ENCODE measurements at places on chromosomes 16 and 17.

DNA sequence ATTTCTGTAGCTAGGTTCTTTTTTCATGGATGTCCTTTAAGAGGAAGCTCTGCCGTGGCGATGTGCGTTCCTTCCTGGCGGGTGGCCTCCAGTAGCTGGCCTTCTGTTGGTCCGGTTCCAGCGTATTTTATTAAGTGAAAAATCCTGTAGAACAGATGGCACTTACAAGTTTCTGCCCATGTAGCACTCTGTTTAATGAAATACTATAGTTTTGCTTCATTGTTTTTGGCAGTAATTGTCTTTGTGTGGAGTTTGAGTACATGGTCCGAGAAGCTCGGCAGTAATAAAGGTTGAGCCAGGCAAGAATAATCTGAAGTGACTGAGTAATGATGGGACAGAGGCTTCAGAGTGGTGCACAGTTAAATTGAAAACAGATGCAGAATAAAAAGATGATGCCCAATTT, 20.4 kb downstream of the USP10 start:
- no peak for DNase-seq

GRCh38 chr17:50635982-50636803, 1.5 kb downstream of the ABCC3 start:
- no peak for DNase-seq

GRCh38 chr16:12377497-12377896, 401.0 kb downstream of the SNX29 start:
- DNase-seq, result no peak

- DNase-seq, result no peak
These were observed 387 bp upstream of the SLC38A8 start for GRCh38 chr16:84042879-84043485.

DNA sequence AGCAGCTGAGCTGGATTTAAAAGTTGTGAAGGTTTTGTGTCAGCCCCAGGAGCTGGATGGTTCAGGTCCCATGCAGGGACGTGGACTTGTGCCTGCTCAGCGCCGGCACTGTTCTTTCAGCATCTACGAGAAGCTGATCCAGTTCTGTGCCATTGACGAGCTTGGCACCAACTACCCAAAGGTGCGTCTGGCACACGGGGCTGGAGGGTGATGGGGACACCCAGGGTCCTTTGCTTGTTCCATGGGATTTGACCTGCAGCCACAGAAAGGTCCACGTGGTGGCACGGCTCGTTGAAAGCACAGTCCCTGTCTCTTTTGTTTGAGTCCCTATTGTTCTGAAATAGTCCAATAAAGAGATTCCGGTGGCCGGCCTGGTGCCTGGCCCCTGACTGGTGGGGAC, 18.1 kb upstream of the ITGB4 start:
- no peak for DNase-seq

DNA sequence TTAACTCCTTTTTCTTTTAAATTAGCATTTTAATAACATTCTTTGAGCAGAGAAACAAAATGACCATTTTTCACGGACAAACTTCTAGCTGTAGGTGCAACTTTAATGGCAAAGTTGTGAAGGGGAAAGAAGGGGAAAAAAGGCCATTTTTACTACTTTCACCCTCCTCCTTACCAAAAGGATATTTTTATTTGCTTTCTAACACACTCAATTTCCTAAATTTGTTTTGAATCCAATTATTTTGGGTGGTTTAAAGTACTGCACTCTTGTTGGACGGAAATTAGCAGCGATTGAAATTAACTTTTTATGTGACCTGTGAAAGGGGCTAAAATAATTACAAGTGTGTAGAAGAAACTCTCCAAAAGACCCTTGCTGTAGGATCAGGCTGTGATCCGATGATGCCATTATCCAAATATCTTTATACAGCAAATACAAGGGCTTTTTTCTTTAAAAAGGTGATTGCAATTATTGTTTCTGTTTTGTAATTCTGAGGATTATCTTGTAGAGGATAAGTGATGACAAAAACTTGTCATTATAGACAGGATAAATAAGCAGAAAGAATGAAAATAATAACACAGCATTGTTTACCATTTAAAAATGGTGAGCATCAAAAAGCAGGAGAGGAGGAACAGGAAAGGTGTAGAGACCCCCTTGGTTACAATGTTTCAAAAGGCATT, 42.4 kb downstream of the SNX11 start:
- DNase-seq, result no peak

DNA sequence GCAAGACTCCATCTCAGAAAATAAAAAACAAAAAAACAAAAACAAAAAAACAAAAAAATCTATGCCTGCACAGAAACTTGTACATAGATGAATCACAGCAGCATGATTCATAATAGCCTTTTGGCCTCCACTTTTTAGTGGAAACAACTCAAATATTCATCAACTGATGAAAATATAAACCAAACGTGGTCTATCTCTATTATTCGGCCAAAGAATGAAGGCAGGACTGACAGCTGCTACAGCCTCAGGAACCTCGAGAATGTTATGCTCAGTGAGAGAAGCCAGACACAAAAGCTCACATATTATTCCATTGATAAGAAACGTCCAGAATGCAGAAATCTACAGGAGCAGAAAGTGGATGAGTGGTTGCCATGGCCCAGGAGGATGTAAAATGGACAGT, 19.8 kb downstream of the PPL start:
- DNase-seq, result no peak

DNA sequence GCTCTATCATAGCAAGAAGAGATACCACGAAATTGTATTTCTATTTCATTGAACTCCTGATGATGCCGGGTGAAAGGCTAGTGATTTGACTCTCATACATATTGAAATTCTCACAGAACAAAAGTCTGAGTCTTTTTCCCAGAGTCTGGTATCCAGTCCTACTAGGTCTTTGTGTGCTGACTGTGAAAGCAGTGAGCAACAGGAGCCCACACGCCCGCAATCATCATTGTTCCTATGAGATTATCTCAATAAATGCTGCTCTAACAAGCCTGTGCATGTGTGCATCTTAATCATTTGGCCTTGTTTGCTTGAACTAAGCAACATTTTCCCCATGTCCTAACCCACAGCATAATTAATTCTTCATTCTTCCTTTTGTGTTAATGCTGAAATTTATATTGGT, 1466.0 kb downstream of the CDH11 start:
- DNase-seq, result no peak

DNA sequence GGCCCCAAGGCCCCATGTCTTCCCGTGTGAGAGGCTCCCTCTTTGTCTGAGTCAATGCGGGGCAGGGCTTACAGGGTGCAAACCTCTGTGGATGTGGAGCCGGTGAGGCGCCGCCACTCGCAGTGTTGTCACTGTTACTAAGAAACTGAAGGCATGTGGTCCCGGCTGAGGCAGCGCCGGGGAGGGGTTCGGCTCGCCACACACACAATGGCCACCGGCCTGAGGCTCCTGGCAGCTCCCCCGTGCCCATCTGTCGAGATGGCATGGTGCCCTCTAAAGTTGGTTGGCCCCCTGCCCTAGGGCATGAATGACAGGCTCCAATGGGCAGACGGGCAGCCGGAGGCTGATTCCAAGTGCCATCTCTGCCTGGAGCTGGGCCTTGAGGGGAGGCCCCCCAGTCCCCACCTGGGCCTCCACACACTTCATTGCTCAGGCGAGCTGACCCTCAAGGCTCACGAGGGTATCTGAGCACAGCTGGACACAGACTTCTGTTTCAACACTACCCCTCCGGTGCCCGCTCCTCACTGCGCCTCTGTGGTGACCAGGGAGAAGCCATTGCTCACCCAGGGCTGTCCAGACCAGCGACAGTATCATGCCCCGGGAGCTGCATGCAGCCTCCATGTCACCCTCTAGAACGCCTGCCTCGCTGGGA, 137.2 kb downstream of the C16orf78 start:
- no peak for DNase-seq

DNA sequence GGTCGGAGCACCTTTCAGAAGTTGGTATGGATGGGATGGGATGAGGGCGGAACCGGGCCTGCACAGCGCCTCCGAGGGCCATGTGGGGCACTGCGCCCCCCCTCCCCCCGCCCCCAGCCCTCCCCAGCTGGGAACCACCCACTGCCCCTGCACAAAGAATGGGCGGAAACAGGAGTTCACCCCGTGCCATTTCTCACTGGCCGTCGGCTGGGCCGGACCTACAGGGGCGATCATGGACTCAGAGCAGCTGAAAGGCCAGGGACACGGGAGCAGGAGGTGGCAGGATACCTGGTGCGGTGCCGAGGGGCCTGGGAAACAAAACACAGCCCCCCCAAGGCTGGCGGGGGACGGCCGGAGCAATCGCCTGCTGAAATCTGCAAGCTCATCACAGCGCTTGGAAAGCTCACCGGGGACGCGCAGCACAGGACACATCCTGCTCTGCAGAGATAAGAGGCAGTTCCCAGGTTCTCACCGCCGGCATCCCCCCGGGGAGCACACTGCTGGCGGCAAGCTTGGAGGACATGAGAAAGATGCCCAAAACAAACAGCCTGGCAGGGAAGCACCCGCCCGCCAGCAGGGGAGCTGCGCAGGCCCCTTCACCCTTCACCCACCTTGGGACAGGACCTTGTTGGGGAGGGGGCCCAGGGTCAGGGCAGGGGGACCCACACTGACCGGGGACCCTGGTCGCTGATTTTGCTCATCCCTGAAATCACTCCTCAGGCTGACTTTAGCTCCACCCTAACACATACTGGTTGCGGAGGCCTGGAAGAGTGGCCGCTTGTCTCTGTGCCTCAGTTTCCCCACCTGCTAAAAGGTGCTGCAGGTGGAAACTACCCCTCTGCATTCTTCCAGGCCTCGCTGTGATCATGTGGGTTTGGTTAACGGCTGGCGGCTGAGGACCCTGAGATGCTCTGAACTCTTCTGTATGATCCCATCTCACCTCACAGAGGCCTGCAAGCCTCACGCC, 263.9 kb downstream of the C16orf95 start:
- no peak for DNase-seq

DNA sequence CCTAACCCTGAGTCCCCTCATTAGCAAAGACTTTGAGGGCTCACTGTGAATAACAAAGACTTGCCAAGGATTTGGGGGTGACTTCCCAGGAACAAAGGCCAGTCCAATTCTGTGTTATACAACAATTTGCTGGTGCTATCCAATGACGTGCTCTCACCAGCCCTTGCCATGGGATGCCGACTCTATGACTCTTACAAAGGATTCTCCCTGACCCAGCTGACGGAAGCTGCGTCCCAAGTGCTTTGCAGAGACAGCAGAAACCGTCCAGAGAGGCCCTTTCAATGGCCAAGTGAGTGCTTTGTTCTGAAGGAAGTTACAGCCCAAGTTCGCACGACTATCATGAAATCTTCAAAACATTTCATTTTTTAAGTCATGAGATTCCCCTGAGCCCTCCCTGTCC, 345.3 kb upstream of the TNRC6C start:
- DNase-seq, result no peak

GRCh38 chr16:75238853-75239541, 12.4 kb downstream of the BCAR1 start:
- no peak for DNase-seq

DNA sequence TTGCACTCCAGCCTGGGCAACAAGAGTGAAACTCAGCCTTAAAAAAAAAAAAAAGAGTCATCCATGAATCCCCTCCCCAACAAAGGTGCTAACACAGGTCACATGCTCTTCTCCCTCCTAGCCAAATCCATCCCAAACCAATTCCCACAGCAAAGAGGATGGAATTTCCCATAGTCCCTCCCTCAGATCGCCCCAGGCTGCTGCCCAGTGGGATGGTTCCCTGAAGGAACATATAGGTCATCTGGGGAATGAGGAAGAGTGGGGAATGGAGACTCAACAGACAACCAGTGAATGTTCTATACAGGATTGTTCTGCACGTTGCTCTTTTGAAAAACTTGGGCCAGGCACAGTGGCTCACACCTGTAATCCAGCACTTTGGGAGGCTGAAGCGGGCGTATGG, 18.2 kb downstream of the LGALS3BP start:
- no peak for DNase-seq

GRCh38 chr17:62876673-62877405, 68.7 kb upstream of the MARCHF10 start:
- DNase-seq, result no peak

GRCh38 chr16:19338335-19338734, 52.8 kb downstream of the CLEC19A start:
- DNase-seq, result no peak

GRCh38 chr16:65624666-65625065, 502.8 kb upstream of the CDH11 start:
- no peak for DNase-seq

- DNase-seq, result no peak
These were observed 179.0 kb downstream of the HAPSTR1 start for GRCh38 chr16:9270424-9270823.

- DNase-seq, result no peak
These were observed 536.5 kb upstream of the CDH11 start for GRCh38 chr16:65658349-65658748.

DNA sequence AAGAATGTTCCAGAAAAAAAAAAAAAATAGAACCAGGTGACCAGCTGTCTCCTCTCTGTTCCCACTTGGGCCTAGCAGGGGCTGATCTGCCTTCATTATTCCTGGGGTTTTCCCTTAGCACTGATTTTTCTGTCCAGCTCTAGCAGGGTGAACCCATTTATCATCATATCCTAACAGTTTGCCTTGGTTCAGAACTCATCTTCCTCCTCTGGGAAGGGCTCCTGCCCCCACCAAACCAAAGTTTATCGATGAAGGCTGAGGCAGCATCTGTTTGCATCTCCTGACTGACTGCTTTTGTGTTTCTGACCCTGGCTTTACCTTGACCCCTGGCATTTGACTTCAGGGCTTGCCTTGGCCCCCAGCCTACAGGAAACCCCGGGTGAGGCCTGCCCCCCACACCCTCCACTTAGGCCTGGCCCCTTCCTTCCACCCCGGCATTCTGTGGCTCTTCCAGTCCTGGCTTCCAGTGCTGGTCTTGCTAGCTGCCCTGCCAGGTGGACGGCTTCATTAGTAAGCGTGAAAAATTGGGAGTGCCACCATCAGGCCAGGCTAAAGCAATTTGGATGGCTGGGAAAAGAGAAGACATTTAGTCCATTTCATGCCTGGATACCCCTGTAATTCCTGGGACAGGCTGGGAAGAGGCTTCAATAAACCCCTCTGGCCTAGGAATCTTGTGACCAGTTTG, 164.9 kb downstream of the CCDC182 start:
- no peak for DNase-seq

DNA sequence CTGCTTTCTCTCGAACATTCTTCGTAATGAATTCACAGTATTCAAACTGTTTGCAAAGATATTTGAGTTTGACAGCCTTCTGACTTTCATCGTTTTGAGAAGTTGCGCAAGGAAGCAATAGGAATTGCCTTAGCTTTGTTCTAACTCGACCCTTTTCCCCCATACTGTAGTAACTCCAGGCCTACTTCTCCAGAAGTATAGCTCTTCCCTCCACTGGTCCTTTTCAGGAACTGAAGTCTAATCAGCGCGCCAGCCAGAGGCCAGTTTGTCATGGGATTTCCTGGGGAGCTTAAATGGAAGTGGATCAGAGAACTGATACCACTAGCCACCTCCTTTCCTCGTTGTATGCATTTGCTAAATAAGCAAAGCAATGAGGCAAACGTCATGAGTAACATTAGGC, 27.9 kb downstream of the CDR2 start:
- DNase-seq, result no peak

DNA sequence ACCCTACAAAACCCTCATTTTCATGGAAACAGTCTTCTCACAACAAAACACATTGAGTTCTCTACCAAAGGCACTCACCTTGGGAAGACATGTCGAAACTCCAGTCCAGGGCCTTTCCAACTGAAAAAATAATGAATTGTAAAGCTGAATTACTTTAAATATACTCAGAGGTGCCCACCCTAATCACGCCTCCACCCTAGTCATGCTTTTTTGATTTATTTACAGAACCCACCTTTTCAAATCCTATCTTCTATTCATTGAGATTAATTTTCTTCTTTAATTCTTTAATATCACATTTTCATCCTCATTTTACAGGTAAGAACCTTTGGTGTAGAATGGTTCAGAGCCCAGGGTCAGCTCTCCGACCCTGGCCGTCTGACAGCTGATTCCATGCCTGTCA, at the start of gene CPHXL2:
TSS of gene CPHXL2 (minus strand) at position 101 of the 400 bp plus-strand sequence. CDS start at position 91, 10 bp downstream.
- no peak for DNase-seq

All from activated naive CD8-positive, alpha-beta T cell treated with anti-CD3 and anti-CD28 coated beads for 36 hours (primary cell).